ENCODE measurements at places on chromosomes 3 and 15.

GRCh38 chr3:58173029-58173668 is 37.6 kb downstream of the DNASE1L3 start:
- DNase-seq, result no peak

GRCh38 chr15:51842852-51843737 is 13.6 kb downstream of the TMOD3 start:
- DNase-seq, result peak; percentile 34

GRCh38 chr3:157063469-157063868 is 96.5 kb downstream of the CCNL1 start:
- no peak for DNase-seq

- DNase-seq, result no peak
Measured at GRCh38 chr15:51088585-51088984, 6.1 kb downstream of the TNFAIP8L3 start.

- DNase-seq, result no peak
Measured at GRCh38 chr15:48031466-48031865, 89.3 kb upstream of the SLC24A5 start.

GRCh38 chr3:198093112-198093679 is 133.2 kb downstream of the LMLN start:
- no peak for DNase-seq

DNA sequence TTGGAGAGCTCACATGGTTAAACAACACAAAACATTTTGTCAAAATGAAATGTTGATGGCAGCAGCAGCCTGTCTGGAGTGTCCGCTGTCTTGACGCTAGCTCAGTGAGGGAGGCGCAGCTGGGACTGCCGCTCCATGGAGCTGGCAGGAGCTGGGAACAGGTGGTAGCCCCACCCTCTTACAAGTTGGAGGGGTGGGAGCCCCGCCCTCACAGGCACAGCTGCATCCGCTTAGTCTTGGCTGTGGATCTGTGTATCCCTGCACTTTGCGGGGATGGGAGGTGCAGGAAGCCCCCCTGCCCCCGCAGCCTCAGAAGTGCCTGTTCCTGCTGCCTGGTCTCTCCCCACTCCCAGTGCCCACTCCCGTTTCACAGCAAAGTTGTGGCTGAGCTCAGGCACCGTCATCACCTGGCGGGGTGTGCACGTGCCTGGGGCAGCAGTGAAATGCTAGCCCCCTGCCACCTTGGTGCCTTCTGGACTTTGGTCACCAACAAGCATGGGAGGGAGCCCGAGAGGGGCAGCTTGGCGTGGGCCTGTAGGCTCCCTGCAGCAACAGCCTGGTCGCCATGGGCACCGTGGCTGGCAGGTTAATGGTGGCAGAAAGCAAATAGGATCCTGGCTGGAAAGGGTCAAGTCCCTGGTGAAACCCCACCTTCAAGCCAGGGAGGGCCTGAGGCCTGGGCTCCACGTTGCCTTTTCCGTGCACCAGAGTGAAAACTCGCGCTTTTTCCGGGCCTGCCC is 53.8 kb upstream of the CADM2 start:
- no peak for DNase-seq

- DNase-seq, result no peak
Measured at GRCh38 chr3:178129109-178129508, 407.1 kb upstream of the KCNMB2 start.

DNA sequence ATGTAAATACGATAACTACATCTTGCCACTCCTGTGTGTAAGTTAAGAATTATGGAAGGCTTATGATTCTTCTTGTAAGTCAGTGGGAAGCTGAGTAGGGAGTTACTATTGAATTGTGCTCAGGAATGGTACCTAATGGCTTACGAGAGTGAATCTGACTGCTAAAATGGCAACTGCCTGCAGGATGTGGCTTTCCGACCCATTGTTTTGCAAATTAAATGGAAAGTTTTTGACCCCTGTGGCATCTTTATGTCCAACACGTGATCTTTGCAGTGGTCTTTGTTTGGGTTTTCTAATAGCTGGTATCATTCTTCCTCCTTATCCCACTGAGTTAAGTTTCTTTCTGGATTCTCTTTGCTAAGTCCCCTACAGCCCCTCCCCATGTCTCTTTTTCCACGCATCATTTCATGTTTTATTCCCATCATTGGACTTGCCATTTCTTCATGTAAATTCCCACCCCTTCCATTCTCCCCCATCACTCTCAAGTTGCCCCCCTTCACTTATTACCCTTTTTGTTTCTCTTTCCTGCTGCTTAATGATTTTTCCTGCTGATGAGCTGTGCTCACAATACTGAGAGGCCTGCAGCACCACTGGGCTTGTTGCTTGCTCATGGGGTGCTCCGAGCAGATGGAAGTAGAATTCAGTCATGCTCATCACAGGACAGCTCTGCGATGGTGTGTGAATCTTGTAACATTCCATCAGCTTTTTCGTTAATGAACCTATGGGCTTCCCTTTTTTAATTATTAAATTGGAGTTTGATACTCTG is 428.2 kb upstream of the IL12A start:
- no peak for DNase-seq

- DNase-seq, result no peak
Measured at GRCh38 chr3:47409688-47410416, 29.0 kb downstream of the PTPN23 start.

DNA sequence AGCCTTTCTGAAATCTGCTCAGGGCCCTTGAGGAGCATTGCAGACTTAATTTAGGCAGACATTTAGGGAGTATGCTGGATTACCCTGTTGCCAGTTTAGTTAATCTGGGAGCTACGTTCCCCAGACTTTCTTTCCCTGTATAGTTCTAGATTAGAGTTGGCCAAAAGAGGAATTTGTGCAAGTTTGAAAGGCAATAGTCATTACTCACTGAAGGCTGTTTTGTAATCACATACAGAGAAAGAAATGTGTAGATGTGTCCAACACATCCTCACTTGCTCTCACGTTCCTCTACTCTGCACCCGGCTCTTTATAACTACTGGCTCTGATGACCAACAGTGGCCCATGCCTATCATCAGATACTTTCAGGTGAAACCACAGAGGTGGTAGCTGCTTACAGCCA is 24.2 kb downstream of the MASP1 start:
- DNase-seq, result no peak

DNA sequence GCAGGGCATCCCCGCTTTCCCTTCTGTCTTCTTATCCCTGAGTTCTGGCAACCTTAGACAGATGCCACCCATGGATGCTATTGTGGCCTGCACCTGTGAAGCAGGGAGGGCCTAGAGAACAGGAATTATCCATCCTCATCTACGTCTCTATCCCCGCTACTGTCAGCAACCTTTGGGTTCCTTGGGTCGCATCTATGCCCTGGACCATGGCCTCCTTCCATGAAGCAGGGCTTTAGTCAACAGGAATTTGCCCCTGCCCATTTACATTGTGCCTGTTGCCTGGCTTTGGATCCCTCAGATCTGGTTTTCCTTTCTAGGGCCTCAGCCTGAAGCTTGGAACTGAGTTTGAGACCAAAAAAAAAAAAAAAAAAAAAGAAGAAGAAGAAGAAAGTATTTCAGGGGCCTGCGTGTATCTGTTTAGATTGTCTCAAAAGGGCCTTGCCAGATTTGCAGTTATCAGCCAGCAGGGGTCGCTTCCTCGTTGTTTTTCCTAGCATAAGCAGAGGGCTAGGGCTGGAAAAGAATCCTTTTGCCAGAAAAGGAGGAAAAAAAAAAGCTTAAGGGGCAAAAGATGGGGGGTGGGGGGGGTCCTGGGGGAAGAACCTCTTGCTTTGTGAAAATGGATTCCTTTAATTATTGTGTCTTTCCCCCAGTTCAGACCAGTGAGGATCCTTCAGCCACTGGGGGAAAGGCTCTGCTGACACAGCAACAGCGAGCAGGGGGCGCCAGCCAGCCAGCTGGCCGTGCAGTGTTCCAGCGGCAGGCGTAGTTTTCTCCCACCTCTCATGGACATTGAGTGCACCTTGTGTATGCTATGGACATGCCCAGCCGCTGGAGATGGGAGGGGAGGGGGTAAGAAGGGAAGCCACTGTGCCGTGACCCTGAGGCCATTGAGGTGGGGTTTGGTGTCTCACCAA is 65.7 kb upstream of the ALDH1L1 start:
- peak; percentile 43 for DNase-seq

DNA sequence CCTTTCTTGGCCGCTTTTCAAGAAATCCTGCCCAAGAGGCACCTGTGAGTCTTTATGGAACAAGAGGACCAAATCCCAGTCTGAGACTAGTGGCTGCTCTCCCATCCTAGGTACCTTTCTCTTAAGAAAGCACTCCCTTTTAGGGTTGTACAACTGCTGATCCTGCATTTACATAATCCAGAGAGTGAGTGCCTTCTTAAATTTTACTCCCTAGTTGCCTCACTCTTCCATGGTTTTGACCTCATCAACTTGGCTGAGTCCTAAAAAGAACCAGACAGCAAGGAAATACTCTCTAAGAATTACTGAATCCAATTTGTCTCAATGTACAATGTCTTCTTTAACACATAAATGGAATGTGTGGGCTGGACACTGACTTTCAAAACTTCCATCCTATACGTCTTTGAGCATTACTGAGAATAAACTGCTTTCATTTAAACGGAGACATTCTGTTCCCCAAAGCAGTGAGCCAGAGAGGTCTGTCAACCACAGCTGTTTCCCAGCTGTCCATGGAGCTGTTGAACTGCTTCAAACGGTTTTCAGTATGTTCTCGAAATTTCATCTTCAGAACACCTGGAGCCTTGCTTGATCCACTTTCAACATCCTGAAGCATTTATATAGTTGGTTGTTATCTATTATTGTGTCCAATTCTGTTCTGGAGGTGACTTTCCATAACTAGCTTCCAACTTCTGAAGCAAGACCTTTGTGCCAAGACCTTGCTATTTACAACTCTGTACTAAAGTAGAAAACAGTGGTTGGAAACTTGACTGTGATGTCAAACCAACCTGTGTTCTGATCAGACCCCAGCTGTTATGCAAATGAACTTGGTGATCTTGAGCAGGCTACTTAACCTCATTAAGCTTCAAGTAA is 179.1 kb downstream of the SLC9A9 start:
- no peak for DNase-seq

DNA sequence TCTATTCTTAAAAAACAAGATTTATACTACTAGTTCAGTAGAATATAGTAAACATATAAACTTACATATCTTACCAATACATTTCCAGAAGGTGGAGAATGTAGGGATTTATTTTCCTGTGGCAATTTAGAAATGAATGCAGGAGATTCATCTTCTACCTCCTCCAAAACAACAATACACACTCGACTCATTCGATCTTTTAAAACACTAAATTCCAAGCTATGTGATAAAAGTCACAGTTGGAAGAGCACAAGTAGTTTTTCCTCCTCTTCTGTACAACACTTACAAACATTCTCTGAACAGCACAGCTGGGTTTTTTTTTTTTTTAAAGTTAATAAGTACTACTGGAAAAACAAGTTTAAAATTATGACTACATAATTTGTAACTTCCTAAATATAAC is 1.4 kb downstream of the ANKRD28 start:
- no peak for DNase-seq

GRCh38 chr3:58287354-58287753 is 18.7 kb upstream of the RPP14 start:
- DNase-seq, result no peak

DNA sequence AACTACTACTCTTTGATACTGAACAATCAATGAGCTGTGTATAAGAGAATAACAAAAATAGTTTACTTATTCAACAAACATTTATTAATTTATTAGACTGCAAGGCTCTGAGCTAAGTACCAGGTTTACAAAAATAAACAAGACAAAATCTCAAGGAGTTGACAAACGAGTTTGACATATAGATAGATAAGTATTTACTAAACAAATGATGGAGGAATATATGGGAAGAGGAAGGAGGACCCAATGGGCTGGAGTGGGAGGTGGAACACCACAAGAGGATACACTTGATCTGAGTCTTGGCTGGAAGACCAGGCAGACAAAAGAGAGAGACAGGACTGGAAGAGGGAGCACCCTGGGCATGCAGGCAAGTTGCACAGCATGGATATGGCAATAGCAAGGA is 47.5 kb upstream of the FSIP1 start:
- no peak for DNase-seq
